ENCODE measurements at places on chromosomes 16 and 17. TPM values are rescaled to one million over a fixed set of nuclear protein-coding genes. Genes with fewer than 3 reads are reported as not detected.

STH gene
- not detected for total RNA-seq

SCNN1B gene
- not detected for total RNA-seq

- DNase-seq = no peak
Measured at GRCh38 chr16:4792951-4793513, 2.1 kb upstream of the SMIM22 start.

- DNase-seq = no peak
Measured at GRCh38 chr17:77793146-77793970, 165.1 kb upstream of the TNRC6C start.

- DNase-seq = no peak
Measured at GRCh38 chr16:80060470-80060869, 459.9 kb upstream of the MAF start.
